NCI-H1417 treated with DMSO at 0.1 percent for 48 hours (cell line): ENCODE measurements at places on chromosomes 4 and X.

DNA sequence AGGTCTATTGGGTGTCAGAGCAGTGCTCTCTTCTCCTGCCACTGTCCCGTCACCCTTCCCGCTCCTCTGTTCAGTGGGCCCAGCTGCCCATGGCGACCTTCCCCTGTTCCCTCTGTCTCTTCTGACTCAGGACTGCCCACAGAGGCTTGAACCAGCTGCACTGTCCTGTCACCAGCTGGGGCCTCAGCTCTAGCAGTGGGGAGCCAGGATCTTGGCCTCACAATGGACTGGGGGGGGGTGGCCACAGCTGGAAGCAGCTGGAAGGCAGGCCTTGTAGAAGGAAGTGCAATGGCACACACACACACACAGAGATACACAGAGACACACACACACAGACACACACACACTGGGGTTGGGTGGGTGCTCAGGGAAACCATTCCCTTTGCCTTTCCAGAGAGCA lies 114.0 kb upstream of the PJA1 start:
- no peak for DNase-seq

- no peak for DNase-seq
Observed at GRCh38 chr4:158845311-158846041, 76.7 kb downstream of the FNIP2 start.

DNA sequence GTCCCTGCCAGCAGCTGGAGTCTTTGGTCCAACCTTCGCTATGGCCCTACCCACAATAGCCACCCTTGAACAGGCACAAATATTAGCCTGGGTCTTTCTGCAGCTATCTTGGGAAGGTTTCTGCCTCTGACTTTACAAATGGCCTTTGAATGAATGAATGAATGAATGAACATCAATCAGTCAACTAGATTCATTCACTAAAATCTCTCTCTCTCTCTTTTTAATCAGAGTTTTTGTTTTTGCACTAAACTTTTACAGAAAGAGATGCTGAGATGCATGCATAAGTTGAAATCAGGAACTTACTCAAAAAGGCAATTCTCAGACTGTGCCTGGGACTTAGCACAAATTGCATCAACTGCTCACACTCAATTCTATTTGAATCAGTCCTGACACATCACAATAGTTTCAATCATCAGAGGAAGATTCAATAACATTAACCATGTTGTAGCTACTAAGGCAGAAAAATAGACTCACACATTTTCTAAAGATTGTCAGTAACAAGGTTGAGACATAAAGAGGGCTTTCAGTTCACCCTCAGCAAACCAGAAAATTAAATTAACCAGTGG lies 55.0 kb downstream of the ANXA3 start:
- no peak for DNase-seq

DNA sequence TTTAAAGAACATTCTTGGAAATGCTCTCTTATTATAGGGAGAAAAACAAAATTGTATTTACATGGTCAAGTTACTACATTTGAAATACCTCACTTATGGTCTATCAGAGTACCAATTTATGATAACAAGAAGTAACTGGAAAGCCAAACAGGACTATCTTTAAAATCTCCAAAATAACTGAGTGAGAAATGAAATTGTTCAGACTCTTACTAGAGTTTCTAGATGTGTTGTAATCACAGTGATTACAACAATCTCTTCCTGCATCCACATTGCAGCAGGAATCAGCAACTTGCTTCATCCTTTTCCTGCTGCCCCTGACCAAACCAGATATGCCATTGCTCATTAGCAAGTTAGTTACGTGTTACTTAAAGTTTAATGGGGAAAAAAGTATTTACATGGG lies 245.2 kb upstream of the SMIM31 start:
- DNase-seq, result no peak

GRCh38 chr4:188016754-188017153 lies 21.2 kb downstream of the ZFP42 start:
- DNase-seq, result no peak

DNA sequence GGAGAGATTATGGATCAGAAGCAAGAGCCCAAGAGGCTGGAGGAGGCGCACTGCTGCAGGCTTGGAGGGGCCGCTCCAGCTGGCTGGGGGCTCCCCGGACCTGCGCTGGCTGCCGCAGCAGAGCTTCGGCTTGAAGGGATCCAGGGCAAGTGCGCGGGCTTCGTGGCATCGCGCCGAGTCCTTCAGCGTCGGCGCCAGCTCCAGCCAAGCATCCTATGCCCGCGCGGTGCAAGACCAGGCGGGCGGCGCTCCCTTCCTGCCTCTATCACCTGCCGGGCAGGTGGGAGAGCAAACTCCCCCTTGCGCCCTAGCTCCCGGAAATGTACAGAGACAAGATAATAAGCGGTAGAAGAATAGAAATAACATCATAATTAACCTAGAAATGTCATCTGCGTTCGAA lies 10.5 kb upstream of the UCP1 start:
- no peak for DNase-seq

DNA sequence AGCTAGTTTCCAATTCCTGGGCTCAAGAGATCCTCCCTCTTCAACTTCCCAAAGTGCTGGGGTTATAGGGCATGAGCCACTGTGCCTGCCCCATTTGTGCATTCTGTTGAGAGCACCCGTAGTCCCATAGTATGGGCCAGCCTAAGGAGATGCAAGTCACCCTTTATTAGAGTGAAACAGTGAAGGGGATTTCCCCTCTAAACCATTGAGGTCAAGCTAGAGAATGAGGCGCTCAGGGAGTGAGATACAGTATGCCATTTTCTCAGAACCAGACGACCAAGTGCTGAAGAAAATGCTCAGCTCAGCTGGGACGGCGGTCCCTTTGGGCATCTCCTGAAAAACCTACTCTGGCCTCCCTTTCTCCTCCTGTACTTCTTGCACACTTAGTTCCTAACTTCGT lies 18.7 kb downstream of the RNF4 start:
- DNase-seq, result no peak

DNA sequence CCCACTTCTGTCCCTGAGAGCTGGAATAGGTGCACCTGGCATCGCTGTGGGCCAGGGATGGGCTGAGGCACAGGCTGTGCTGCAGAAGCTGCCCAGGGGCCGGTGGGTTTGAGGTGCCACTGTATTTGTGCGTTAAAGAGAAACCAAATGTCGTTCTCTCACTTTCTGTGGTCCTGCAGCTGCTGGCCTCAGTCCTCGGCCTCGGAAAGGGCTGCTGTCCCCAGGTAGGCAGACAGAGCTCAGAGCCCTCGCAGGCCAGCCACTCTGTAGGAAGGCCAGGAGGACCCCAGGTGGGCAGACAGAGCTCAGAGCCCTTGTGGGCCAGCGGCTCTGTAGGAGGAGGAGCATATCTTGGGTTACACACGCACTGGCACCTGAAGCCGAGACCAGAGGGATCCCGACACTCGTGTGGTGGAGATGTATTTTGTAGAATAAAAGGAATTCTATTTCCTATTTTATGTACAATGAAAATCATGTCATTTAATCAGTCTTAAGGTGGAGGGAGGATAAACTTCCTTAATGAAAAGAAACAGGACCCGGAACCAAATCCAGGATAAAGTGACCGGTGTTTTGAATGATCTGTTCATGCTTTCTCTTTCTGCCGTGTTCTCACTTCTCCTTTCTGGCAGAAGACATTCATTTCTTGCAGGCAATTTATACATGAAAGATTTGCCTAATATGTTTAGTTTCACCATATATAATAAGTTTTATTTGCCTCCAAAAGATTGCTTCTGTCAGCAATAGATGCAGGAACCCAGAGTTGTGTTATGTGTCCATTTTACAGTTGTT lies 54.4 kb upstream of the HGFAC start:
- no peak for DNase-seq

DNA sequence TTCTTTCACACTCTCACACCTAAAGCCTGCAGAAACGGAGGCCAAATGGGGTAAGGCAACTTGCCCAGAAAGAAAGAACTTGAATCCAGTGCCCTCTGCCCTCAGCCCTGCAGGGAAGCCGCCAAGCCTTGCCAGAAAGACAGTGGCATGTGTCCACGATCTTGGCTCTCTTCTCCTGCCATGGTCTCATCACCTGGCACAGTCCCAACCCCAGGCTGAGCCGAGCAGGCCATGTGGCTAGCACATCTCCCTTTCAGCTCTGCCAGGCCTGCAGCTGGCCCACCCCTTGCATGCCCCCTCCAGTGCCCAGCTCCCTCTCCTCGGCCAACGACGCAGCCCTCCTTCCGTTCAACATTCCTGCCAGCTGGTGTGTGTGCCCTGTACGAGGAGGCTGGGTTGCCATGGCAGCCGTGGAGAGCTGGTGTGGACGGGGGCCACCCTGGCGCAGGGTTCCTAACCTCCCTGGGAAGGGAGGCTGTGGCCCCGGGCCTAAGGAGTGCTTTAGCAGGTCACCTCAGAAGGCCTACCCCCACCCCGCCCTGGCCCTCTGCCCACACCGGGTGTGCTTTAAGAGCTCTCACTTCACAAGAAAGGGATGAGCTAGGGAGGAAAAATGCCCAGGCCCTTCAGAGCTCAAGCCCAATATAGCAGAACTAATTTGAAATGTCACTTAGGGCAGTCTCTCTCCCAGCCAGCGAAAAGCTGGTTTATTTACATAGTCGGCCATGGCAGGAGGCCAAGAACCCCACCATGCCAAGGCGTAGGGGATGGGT lies 73.0 kb upstream of the PJA1 start:
- no peak for DNase-seq

DNA sequence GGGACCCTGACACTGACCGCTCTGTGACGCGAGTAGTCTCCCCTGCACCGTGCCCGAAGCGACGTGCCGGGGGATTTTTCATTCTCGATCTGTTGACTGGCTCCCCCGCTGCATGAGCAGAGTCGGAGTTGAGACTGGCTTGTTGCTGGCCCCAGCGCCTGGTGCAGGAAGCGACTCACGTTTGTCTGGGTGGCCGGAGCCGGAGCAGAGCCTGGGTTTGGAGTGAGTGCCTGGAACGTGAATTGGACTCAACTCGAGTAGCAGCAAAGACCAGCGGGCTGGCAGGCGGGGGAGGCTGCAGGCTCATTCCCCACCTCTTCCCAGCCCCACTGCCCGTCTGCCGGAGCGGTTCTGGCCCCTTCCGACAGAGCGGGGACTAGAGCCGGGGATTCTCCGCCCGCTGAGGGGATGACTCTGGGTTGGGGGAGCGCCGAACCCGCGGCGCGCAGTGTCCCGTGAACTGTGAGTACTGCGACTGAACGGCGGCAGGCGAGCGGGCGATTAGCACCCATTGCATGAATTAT lies 554 bp downstream of the PCDH7 start:
- DNase-seq, result no peak

DNA sequence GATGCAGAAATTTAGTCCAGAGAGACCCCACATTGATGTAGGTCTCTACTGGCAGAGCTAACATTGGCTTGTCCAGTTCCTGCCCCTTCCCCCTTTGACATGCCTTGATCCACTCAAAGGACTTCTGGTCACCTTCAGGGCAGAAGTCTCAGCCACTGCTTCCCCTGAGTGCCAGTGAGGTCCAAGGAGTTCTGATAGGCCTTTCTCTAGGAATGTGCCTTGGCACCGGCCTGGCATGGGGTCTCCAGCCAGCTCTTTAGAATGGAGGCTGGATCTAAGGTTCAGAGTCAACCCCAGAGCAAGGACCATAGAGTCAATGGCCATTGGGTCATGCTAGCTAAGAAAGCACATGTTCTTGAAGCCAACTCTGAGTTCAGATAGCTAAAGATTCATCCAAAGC lies 88.6 kb upstream of the PJA1 start:
- DNase-seq, result no peak

DNA sequence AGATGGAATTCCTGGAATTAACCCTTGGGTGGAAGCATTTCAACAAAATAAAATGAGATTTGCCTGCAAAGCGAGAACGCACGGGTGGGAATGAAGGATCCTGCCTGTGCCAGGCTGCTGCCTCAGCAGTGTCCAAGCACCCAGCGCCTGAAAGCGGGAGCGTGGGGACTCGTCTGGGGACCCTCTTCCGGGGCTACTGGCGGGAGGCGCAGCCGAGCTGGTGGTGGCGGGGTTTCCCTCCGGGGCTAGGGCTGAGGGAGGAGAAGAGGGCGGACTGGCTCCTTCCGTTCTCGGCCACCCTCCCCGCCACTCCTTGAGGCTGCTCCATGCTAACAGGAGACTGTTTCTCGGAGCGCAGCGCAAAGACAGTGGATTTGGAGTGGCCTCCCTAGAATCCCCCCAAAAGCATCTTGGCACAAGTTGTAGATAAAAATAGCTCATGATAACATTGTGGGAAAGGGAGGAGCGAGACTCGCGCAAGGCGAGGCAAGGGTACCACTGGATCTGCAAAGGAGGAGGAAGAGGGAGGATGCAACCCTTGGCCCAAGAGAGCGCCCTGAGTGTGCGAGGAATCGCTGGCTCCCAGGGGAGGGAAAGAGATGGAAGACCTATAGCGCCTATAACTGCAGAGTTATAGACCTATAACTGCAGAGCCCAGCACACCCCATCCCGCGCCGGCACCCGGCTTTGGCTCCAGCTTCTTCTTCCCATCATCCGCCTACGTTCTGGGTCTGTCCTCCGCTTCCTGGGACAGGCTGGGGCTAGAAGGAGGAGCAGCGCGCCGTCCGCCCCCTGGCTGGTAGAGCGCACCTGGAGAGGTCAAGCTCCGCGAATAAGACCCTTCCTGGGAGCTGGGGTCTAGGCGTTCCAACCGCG lies 1.3 kb downstream of the HS3ST1 start:
- no peak for DNase-seq

- no peak for DNase-seq
Observed at GRCh38 chrX:110001740-110002299, 1.1 kb upstream of the TMEM164 start.

GRCh38 chr4:10639664-10640063 lies 44.9 kb downstream of the CLNK start:
- DNase-seq, result no peak

GRCh38 chr4:6938647-6939271 lies 29.1 kb downstream of the TBC1D14 start:
- DNase-seq, result no peak

DNA sequence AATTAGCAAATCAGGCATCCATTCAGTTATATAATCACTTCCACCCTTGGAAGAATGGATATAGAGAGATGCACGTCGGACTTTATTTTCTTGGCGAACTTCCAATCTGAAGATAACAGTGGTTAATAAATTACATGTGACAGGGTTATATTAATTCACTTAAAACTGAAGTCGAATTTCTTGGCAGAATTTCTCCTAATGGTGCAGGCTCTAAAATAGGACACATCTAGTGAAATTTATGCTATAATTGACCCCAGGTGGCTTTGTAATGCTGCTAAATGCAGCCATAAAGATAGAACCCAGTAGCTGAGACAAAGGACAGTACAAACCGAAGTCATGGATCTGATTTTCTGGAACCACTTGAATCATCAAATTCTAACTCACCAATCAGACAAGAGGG lies 20.8 kb upstream of the SLC10A4 start:
- no peak for DNase-seq

GRCh38 chr4:84623661-84624060 lies 40.7 kb downstream of the CDS1 start:
- no peak for DNase-seq
